ENCODE measurements at places on chromosomes 2 and 18.

GRCh38 chr2:169767243-169767888 is 31.3 kb upstream of the SSB start:
- DNase-seq: no peak

- no peak for DNase-seq
Measured at GRCh38 chr2:30880516-30880915, 73.3 kb upstream of the CAPN13 start.

DNA sequence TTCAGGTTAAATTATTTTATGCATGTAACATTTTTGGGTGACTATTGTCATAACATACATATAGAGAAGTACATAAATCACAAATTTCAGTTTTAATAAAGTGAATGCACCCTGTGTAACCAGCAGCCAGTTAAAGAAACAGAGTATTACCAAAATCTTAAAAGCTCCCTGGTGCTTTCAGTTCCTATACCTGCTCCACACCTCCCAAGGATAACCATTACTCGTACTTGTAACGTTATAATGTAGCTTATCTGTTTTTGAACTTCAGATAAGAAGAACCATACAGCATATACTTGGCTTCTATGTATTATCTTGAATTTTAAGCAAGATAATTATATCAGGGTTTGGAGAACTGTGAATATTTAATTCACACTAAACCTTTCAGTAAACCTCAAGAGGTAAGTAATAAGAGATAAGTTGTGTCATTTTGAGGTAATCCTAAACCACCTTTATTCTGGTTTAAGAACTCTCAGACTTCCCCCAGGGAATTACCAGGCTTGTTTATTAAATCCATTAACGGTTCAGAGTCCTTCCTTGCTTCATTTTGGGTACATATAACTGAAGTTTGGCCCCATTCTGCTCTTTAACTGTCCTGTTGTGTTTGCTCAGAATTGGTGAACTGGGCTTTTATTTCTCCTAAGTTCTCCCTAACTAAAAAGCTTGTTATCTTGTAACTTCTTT is 58.6 kb downstream of the LCLAT1 start:
- DNase-seq: no peak

DNA sequence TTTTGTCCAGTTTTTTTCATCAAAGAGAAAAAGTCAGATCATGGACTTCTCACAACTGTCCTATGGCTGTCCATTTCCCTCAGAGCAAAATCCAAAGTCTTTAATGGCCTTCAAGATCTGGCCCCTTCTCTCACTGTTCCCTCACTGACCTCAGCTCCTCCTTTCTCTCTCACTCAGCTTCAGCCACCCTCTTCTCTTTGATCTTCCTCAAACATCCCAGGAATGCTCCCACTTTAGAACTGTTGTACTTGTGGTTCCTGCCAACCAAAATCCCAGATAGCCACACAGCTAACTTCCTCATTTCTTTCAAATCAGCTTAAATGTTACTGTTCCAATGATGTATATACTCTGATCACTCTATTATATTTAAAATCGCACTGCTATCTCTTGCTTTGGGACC is 82.9 kb downstream of the NUP35 start:
- peak; percentile 7 for DNase-seq

DNA sequence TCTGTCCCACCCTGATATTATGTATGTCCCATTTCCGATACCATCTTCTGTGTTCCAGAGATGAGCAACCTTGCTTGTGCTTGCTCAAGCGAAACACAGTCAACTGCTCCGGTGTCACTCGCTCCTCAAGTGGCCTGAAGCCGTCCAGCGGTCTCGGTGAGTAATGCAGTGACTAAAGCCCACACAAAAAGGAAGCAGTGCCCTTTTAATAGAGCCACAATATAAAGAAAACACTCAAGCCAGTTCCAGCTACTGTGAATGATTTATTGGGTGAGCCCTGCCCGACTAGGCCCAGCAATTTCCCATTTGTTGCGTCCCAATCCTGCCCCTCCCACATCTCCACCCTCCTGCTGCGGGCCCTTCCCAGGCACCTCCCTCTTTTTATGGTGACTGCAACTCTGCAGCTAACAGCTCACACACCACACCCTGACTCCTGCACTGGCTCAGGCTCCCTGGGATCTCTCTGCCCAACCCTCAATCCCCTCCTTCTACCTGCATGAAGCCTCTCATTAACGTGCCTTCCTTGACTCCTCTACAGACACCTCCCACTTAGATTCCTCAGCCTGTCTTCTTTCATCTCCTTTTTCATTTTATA is 44.2 kb upstream of the DSC1 start:
- no peak for DNase-seq

DNA sequence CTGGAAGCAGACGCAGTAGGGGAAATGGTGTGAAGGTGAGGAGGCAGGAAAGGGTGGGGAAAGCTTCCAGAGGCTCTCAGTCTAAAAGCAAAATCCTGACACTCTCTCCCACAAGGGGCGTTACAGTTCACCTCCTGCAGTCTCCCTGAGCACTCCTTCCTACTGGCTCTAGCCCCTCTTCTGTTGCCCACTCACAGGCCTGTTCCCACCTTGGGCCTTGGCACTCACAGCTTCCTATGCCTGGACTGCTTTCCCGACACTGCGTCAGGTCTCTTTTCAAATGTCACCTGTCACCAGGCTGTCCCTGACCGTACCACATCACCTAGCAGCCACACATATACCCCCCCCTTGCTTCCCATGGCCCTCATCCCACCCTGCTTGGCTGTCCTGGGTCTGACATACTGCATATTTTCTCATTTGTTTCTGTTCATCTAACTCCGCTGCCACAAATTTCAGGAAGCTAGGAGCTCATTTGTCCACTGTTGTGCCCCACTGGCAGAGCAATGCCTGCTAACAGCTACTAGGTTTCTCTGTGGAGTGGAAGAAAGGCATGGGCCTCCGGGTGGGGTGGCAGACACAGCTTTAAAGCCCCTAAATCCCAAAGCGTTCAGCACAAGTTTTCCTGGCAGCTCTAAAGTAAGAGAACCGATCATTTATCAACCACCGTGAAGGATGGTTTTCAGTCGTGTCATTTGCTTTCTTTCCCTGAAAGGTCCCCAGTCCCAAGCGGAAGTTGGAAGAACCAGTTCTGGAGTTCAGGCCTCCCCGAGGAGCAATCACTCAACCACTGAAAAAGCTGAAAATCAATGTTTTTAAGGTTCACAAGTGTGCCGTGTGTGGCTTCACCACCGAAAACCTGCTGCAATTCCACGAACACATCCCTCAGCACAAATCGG is 118.8 kb downstream of the ZNF532 start:
- DNase-seq: no peak

DNA sequence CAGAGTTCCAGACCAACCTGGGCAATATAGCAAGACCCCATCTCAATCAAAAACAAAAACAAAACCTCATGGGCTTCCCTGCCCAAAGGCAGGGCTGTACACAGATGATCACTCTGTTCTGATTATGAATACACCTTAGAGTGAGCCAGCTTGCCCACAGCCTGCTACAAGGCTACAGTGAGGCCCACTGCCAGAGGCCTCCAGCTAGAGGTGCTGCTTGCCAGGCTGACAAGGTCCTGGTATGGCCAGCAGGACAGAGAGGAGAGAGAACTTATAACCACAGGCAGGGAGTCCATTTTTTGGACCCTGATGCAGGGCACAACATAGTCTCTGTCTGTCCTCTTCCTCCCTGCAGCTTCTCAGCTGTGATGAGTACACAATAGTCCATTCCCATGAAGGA is 41.5 kb downstream of the KANSL3 start:
- DNase-seq: no peak

DNA sequence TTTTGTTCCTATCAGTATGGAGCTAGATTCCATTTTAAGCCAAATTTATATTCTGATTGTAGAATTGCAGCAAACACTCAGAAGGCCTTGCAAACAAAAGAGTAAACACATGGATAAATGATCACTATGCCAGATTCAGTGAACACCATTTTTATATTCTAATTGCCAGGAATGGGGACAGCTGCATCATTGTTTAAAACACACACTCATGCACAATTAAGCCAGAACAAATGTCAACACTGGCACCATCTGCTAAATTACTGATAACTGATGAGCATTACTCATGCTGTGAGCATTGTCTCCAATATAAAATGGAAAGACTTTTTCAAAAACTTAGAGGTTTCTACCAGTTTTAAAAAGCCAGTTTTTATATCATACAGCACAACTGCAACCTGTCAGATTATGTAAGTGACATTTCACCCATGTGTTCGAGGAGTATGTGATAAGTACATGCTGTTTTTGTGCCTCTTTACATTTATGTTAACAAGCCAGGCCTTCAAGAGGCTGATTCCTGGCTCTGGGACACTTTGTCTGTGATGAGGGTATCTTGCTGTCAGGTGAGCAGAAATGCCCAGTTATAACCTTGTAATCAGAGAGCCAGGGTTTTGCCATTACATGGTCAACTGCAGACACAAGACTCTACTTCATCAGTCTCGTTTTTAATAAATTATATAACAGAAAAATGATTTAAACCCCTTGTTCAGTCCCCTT is 4.4 kb upstream of the ST8SIA5 start:
- DNase-seq: no peak
